ENCODE measurements at places on chromosomes 2 and 18.
A peak's percentile ranks its signal among the peaks of the same experiment; 100 is the strongest.

DNA sequence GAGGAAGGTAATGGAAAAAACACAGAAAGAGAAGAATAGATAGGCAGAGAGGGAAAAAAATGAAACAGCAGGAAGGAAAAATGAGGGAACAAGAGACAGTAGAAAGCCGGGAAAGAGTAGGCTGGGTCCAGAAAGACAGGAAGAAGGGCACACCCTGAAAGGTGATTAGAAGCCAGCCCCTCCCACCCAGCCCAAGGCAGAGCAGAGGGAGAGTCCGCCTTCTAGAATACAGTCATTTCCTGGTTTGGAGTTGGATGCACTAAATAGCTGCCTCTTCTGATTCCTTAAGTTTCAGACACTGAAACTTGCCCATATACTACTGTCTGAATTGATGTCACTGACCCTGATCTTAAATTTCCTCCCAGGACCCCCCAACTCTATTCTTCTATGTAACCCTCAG is 17.9 kb upstream of the DSG3 start:
- DNase-seq, result no peak

- DNase-seq, result no peak
Measured at GRCh38 chr2:147181351-147182029, 663.3 kb upstream of the ACVR2A start.

DNA sequence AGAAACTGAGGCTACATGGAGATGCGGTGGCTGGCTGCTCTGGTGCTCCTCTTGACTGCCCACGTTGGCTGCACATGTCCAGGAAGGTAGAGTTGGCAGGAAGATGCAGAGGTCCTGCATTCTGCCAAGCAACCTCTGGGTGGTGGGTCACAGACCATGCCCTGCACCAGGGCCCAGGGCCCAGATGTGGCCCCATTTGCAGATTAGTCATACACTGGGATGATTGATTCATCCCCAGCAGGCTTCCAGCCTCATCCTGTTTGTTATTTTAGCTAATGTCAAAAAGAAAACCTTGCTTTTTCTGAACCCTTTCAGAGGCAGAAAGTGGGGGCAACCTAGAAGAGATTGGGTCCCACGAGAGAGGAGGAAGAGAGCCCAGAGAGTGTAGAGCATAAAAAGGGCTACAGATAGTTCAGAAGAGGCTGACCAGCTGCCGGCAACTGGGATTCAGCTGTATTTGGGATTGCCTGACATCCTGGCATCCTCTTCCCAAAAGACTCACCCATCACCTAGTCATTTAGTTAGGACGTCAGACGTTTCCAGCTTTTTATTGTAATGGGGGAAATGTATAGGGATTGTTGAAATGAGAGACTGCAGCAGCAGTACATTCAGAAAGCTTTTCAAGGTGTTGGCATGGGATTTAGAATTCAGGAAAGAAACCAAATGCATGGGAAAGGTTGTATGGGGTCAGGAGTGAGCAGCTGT is 101.9 kb downstream of the CTIF start:
- DNase-seq, result no peak

- DNase-seq, result no peak
Measured at GRCh38 chr2:19169134-19169768, 189.2 kb downstream of the OSR1 start.

- no peak for DNase-seq
Measured at GRCh38 chr2:2010251-2010650, 265.9 kb upstream of the PXDN start.

GRCh38 chr2:161613161-161613560 is 11.1 kb upstream of the SLC4A10 start:
- DNase-seq, result no peak

DNA sequence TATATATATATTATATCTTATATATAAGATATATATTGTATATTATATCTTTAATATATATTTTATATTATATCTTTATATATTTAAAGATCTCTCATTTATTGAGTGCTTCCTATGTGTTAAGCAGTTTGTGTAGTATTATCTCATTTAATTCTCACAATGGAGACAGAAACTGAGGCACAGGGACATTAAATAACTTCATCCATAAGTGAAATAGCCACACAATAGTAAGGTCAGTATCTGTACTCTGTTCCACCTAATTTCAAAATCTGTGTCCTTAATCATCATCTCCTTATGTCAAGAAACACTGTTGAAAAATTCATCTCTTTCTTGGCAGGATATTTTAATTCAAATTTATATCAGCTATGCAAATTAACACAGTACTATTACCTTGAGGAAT is 52.8 kb upstream of the CD302 start:
- no peak for DNase-seq

GRCh38 chr2:58157754-58158153 is 83.4 kb downstream of the FANCL start:
- DNase-seq, result no peak

DNA sequence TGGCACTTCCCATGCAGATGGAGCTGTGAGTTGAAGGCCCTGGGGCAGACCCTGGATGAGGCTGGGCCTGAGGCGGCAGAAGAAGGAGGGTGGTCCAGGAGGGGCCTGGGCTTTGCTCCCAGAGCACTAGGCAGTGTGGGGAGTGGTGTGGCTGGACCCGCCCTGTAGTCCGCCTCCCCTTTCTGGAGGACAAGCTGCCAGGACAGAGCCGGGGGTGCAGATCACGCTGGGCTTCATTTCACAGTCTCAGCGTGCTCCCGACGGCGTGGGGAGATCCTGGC is 49.8 kb downstream of the PTGR3 start:
- DNase-seq, result no peak

DNA sequence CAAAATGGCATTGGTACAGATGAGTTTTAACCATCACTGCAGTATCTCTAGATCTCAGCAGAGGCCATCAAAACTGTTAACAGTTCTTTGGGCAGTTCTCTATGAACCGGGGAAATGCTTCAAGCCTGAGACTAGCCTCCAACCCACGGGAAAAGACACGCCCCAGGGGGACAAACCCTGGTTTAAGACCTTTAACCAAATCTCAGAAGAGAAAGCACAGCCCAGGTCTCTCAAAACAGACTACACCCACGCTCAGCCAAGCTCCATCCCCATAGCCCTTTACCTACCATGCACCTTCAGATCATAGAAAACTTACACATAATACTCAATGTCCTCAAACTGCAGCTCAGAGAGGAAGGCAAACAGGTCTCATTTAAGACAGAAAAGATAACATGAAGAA is 78.3 kb downstream of the TMEM163 start:
- DNase-seq, result no peak

- no peak for DNase-seq
Measured at GRCh38 chr18:27605107-27605834, 420.2 kb upstream of the CHST9 start.

- no peak for DNase-seq
Measured at GRCh38 chr2:74183878-74184277, 5.2 kb upstream of the MOB1A start.

GRCh38 chr18:72154926-72155325 is 389.2 kb downstream of the CBLN2 start:
- no peak for DNase-seq

GRCh38 chr2:55175254-55176093 is 56.6 kb downstream of the CLHC1 start:
- peak; percentile 4 for DNase-seq

- DNase-seq, result no peak
Measured at GRCh38 chr2:206858687-206859329, 80.5 kb upstream of the CPO start.

DNA sequence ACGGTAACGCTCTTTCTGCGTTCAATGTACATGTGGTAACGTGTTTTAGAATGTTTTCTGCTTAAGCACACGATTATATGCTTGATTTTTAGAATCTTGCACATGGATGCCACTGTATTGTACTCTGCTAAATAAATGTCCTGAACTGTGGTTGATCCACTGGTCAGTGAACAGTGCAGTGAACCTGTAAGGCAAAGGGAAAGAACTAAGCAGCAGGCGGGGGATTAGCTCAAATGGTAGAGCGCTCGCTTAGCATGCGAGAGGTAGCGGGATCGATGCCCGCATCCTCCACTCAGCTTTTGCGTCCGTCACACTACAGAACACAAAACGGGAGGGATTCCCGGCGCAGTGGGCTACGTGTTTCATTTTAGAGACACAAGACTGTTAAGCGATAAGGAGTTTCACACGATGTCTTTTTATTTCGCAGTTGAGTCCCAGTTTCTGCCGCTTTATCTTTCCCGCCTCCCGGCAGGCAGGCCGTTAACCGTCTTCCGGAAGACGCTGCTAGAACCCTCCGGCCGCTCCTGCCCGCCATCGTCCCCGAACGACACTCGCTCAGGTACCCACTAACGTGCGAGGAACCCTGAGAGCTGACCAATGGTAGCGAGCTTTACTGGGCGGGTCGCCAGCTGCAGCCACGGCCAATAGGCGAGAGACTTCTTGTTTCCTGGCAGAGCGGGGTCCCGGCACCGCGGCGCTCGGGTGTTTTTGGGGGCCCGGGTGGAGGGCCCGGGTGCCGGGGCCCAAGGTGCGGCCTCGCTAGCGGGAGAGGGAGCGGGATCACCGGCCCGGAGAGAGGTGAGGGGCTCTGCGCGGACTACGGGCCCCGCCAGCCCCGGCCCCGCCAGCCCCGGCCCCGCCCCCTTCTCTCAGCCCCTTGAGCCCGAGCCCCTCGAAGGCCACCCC is at the start of gene AGBL5:
Gene AGBL5 (plus strand): TSS at position 673 of the 906 bp plus-strand sequence. CDS start 1,291 bp downstream, outside the sequence.
- DNase-seq, result peak; percentile 93

DNA sequence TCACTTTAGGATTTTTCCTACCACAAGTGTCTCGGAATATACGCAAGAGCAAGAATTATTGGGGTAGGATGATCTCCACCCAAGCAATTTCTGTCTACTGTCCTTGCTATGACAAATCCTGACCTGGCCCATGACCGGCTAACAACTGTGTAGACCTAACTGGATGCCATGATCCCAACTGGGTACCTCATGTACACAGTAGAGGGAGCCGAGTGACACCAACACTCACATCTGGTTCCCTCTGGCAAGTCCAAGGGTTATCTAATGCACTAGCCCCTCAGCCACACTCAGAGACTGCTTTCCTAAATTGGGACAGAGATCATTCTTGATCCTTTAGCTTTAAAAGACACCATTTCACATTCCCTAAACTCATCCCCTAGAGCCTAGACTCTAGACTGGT is 60.7 kb upstream of the ZNF532 start:
- DNase-seq, result no peak

DNA sequence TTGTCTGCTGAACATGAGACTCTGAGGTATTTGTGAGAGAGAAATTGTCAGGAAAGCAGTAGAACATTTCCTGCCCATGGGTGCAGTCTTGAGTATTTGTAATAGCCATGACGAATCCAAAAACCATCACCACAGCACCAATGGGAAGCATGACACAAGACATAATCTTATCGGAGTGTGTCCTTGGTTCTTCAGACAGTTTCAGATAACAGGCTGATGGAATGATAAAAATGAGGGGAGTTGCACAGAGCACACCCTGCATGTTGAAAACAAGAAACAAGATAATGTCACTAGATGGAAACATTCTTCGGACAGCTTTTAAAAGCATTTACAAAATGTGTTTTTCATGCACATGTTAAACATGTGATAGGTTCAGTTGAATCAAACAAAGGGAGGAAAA is 56.9 kb downstream of the SLC38A11 start:
- DNase-seq, result no peak

- no peak for DNase-seq
Measured at GRCh38 chr2:80568011-80568410, 263.5 kb upstream of the LRRTM1 start.

- DNase-seq, result no peak
Measured at GRCh38 chr2:220277445-220277975, 650.1 kb downstream of the SLC4A3 start.

DNA sequence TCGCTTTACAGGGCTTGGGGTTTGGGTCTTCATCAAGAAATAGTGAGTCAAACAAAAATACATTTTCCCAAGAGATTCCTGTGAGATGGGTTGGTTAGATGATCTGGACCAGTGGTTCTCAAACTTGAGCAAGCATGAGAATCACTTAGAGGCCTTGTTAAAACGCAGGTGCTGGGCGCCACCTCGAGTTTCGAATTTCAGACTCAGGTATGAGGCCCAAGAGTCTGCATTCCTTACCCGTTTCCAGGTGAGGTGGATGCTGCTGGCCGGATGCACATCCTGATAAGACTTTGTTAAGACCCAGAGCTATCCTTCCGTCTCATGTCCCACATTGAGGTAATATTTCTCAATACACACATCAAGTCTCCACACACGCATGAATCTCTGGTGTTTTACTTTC is 707.8 kb upstream of the SALL3 start:
- DNase-seq, result no peak

GRCh38 chr2:64350996-64351395 is 103.0 kb upstream of the LGALSL start:
- DNase-seq, result no peak

DNA sequence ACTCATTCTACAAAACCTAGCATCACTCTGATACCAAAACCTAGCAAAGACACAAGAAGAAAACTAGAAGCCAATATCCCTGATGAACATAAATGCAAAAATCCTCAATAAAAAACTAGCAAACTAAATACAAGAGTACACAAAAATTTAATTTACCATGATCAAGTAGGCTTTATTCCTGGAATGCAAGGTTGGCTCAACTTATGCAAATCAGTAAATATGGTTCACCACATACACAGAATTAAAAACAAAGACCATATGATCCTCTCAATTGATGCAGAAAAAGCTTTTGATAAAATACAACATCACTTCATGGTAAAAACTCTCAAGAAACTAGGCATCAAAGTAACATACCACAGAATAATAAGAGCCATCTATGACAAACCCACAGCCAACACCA is 188.3 kb downstream of the ETAA1 start:
- DNase-seq, result no peak

DNA sequence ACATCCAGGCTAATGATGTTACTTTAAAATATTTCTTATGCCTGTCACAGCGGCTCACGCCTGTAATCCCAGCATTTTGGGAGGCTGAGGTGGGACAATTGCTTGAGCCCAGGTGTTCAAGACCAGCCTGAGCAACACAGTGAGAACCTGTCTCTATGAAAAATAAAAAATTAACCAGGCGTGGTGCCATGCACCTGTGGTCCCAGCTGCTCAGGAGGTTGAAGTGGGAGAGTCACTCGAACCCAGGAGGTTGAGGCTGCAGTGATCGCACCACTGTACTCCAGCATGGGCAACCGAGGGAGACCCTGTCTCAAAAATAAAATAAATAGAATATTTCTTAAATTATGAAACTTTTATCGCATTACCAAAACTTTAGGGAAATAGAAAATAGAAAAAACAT is 28.1 kb upstream of the ACTR3 start:
- DNase-seq, result no peak

GRCh38 chr2:138395565-138396306 is 105.8 kb upstream of the SPOPL start:
- no peak for DNase-seq

DNA sequence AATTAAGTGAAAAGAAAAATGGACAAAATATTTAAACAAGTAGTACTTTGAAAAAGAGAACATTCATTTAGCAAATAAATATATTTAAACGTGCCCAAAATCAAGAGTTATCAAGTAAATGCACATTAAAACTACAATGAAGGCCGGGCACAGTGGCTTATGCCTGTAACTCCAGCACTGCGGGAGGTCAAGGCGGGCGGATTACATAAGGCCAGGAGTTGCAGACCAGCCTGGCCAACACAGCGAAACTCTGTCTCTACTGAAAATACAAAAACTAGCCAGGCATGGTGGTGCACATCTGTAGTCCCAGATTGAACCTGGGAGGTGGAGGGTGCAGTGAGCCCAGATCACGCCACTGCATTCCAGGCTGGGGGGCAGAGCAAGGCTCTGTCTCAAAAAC is 9.8 kb downstream of the STAM2 start:
- no peak for DNase-seq

GRCh38 chr2:54077088-54077900 is 38.1 kb upstream of the ACYP2 start:
- no peak for DNase-seq

GRCh38 chr2:100675855-100676254 is 113.1 kb downstream of the PDCL3 start:
- DNase-seq, result no peak
